Esophagus mucosa (tissue), 1 donor: ENCODE measurements at places on chromosomes 3 and 15.

GRCh38 chr15:71782422-71783165 lies 27.8 kb upstream of the NR2E3 start:
- no peak for ATAC-seq

DNA sequence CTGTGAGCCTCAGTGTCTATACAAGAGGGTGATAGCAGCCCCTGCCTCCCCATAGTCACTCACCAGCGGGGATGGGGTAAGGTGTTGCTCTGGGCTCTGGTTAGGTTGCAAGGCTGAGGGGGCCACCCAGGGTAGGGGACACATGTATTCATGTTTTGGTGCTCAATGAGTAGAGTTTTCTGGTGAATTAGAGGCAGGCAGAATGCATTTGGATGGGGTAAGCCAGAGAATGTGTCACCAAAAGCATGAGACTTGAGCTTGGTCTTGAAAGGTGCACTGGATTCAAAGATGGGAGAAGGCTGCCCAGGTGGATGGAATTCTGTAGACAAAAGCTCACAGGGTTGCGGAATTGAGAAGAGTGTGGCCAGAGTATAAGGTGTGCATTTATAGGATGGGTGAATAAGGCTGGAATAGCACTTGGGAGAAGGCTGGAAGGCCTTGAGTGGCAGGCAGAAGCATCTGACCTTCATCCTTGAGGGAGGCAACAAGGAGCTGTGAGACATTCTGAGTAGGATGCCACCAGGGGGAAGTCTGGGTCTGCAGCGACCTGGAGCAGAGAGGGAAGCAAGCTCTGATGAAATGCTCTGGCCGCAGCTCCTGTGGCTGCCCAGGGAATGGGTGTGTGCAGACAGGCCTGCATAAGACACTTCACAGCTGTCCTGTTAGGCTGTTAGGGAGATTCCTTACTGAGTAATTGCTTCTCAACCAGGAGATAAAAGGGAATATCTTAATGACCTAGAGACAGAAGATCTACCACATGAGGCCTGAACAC lies 149.6 kb downstream of the CHDH start:
- no peak for ATAC-seq

GRCh38 chr3:169813757-169814517 lies 1.2 kb upstream of the LRRC34 start:
- ATAC-seq: peak; percentile 77

GRCh38 chr3:61356685-61357084 lies 105.4 kb upstream of the FHIT start:
- no peak for ATAC-seq

DNA sequence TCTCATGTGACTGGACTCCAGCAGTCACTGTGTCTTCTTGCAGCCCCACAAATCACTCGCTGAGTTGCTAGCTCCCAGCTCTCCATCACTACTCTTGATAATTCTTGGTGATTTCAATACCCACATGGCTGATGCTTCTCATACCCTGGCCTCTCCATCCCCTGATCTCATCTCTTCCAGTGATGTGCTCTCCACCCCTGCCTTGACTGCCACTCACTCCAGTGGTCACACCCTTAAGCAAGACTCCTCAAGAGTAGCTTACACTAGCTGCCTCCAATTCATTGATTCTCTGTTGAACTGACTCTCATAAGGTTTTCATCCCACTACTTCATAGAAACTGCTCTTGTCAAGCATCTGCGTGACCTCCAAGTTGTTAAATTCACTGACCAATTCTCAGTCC lies 837 bp downstream of the GRK7 start:
- ATAC-seq: no peak

DNA sequence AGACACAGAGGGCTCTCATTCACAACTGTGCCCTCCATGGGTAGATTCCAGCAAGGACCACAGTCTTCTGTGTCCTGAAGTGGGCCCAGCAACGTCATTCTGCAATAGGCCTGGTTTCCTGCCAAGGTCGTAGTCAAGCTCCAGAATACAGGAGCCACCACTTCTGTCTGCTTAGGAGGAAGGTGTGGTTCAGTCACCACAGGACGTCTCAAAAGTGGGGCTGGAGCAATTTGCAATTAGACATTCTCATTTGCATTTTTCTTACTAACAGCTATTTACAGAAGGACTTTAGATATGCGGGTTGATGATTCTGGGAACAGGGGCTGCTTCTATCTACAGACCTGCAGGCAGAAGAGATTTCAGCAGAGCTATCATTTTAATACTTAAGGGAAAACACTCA lies 58.7 kb upstream of the MYRIP start:
- no peak for ATAC-seq

DNA sequence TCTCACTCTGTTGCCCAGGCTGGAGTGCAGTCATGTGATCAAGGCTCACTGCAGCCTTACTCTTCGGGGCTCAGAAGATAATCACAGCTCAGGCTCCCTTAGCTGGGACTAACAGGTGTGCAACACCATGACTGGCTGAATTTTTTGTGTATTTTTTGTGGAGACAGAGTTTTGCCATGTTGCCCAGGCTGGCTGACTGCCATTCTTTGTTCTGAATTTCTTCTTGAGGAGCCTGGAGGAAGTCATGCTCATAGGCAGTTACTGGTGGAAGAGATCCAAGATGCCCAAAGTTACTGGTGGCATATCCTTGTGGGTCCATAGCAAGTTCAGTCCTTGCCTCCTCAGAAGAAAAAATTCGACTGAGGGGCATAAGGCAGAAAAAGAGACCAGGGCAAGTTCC lies 16.6 kb upstream of the UBP1 start:
- no peak for ATAC-seq

GRCh38 chr3:17801131-17801530 lies 58.7 kb upstream of the TBC1D5 start:
- no peak for ATAC-seq

- ATAC-seq: no peak
These were observed 302.9 kb upstream of the ARHGEF26 start for GRCh38 chr3:153818338-153818737.

- no peak for ATAC-seq
These were observed 666.6 kb upstream of the UBE2E2 start for GRCh38 chr3:22536541-22536940.

DNA sequence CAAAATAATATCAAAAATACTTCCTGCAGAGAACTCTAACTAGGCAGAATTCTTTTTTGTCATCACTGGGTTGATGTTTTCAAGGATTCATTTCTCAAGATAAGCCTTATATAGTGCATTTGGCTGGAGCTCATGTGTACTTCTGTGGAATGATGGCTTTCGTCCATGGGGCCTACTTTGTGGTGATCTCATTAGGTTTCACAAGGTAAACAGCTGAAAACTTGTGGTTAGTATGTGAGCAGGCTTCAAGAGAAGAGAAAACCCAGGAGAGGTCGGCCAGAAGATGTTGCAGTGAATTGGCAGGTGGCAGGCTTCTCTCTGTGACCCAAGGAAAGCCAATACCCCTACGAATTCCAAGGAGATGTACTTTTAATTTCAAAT lies 121.4 kb upstream of the PHLDB2 start:
- peak; percentile 23 for ATAC-seq

GRCh38 chr15:34161329-34161963 lies 48.5 kb downstream of the KATNBL1 start:
- peak; percentile 77 for ATAC-seq

DNA sequence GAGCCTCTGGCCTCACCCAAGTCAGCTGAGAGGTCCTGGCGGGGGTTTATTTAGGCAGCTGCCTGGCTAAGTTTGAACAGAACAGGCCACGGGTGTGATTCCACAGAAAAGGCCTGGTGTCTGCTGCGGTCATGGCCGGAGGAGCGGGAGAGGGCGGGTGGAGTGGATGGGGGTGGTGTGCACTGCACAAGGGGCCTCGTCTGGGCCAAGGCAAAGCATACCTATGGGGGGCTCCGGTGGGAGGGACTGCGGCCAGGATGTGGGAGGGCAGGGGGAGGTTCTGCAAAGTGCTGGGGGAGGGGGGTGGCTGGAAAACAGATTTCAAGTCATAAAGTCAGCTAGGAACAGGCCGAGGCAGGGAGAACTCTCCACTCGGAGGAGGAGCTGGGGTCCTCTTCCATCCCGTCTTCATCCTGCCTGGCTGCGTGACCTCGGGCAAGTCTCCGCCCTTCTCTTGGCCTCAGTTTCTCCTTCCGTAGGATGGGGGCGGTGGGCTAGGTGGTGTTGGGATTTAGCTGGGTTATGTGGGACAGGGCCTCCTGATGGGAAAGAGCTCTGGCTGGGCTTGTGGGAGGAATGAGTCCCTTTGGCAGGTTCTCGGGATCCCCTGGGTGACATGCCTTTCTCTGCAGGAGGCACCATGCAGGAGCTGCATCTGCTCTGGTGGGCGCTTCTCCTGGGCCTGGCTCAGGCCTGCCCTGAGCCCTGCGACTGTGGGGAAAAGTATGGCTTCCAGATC lies 878 bp downstream of the ISLR start:
- no peak for ATAC-seq

- ATAC-seq: no peak
These were observed 335.2 kb upstream of the TRIM42 start for GRCh38 chr3:140342668-140343067.

- ATAC-seq: no peak
These were observed 19.6 kb downstream of the GALK2 start for GRCh38 chr15:49189631-49190030.

DNA sequence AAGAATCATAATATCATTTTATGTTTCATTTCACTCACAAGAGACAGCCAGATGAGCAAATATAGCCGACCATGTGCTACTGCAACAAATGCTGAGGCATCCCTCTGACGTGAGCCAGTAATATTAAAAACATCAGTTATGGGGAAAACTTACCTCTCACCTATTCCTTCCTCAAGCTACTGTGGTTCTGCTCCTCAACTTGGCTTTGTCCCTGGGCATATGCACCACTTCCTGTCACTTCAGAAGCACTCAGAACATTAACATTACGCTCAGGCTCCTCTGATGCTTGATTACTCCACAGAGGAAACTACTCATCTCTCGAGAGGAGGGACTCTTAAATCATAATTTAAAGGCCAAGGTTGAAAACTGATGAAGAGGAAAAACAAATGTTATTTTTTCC lies 457.0 kb upstream of the ALCAM start:
- no peak for ATAC-seq

GRCh38 chr3:47892286-47893040 lies 89.5 kb downstream of the DHX30 start:
- no peak for ATAC-seq

- ATAC-seq: no peak
These were observed 55.1 kb downstream of the LARS2 start for GRCh38 chr3:45443459-45443858.

GRCh38 chr3:60086811-60087210 lies 1037.0 kb upstream of the CFAP20DC start:
- ATAC-seq: peak; percentile 53

- ATAC-seq: no peak
These were observed 503.9 kb upstream of the NR2F2 start for GRCh38 chr15:95826412-95827195.

- no peak for ATAC-seq
These were observed 628.5 kb downstream of the ROBO2 start for GRCh38 chr3:77668376-77668775.

GRCh38 chr3:128430301-128430700 lies 36.4 kb downstream of the DNAJB8 start:
- ATAC-seq: no peak

DNA sequence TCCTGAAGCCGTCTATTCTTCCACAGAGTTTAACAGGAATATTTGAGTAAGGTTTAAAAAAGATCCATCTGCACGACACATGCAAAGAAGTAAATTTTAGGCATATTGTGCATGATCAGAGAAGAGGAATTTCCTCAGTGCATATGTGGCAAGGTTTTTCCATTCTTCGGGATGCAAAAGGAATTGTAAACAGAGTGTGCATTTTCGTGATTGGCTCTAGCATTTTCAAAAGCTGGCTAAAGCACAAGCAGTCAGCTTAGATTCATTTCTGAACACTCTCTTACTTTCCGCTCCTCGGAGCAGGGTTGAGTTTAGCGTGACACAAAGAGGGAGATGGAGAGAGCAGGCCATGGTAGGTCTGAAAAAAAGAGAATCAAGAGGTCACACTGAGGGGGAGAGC lies 128.2 kb downstream of the ADAMTS9 start:
- no peak for ATAC-seq

DNA sequence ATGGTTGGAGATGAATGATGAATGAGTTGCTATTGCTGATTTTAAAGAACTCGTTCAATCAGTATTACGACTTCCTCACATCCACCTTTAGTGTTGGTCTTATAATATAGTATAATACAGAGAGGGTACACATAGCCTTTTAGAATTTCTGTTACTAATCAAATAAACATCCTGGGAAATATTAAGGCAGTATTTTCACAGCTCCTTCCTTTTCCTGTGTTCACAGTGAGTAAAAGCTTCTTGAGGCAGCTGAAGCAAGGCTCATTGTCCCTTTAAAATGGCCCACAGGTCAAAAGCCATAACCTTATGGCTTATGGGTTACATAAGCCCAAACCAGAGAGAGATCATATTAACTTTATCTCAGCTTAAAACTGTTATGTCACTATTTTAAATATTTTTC lies 1.3 kb upstream of the BTLA start:
- no peak for ATAC-seq

- ATAC-seq: peak; percentile 76
These were observed 30.6 kb upstream of the SLC6A6 start for GRCh38 chr3:14371573-14372474.

DNA sequence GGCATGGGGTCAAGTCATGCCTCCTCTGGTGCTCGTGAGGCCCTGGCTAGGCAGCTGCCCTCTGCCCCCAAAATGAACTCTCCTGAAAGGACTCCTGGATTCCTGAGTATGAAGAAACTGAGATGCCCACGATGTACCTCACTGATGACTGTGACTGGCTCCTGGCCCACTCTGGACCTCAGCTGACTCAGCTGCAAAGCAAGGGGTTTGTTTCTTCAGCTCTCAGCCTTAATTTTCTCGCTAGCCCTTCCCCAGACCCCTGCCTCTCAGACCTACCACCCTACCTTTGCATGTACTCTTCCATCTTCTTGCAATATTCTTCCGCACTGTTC lies 5.2 kb upstream of the GNAI2 start:
- ATAC-seq: no peak

DNA sequence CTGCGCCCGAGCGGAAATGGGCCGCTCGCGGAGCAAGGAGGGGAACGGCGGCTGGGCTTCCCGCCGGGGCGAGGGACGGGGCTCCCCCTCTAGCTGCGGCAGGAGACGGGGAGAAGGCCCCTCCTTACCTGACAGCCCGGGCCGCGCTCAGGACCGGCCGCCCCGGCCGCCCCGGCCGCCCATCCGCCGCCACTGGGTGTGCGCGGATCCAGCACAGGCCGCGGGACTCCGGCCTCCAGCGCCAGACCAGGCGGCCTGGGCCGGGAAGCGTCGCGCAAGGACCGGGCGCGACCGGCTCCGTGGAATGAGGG lies 296 bp downstream of the TPRA1 start:
- peak; percentile 53 for ATAC-seq

- no peak for ATAC-seq
These were observed 16.5 kb downstream of the TPM1 start for GRCh38 chr15:63059075-63059474.

DNA sequence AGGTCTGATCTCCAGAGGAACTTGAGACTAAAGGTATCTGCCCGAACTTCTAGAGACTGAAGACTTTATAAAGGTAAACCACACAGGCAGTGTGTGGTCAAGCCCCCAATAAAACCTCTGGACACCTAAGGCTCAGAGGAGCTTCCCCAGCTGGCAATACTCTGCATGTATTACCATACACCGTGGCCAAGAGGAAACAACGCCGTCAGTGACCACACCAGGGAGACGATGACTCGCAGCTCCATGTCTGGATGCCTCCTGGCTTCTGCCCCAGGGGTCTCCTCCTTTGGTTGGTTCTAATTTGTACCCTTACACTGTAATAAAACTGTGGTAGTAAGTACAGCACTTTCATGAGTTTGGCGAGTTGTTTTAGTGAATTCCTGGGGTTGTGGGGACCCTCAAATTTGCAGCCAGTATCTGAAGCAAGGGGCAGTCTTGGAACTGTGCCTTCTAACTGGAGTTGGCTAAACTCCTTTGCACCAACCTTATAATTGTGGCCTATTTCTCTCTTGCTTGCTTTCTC lies 32.1 kb upstream of the BCL2L10 start:
- ATAC-seq: no peak

GRCh38 chr3:14428087-14429033 lies 26.0 kb downstream of the SLC6A6 start:
- no peak for ATAC-seq
